ENCODE measurements at places on chromosomes 1 and 21.

DNA sequence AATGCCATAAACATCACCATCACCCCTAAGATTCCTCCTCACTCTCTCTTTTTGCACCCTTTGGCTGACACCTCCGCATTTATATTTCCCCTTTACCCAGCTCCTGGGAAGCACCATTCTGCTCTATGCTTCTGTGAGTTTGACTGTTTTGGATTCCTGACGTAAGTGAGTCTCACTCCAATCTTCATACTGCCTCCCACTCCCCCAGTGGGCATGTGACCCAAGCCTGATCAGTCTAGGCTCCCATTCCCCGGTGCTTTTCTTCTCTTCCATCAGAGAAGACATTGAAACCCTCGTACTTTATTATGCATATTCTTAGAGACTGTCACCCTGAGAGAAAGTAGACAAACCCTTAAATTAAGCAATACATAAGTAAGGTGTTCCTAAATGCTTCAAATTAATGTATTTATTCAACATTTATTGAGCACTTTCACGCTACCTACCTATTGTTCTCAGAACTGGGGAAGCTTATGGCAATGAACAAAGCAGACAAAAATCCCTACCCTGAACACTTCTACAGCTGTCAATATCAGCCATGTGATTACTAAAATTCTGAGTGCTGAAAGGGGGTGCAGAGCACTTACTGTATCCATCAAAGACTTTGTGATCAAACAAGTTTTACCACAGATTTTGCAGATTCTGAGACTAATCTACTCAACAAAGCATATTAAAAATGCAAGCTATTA, 43.4 kb upstream of the DIPK1A start:
- DNase-seq = no peak

- DNase-seq = no peak
Observed at GRCh38 chr1:234321231-234321630, 52.0 kb upstream of the COA6 start.

DNA sequence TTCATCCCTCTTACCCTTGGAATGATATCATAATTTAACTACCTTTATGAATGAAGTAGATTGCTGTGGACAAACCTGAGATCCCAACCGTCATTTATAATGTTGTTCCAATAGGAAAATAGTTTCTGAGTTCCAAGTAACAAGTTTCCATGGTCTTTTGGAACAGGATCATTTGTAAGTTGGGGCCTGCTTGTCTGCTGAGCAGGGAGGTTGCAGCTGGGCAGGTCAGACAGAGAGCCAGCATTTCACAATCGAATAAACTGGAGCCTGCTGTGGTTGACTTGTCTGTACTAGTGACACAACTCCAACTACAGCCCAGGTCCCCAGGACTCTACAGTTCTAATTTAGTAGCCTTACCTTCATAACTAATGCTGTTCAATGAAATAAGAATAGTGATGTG, 18.6 kb upstream of the RALGPS2 start:
- no peak for DNase-seq

DNA sequence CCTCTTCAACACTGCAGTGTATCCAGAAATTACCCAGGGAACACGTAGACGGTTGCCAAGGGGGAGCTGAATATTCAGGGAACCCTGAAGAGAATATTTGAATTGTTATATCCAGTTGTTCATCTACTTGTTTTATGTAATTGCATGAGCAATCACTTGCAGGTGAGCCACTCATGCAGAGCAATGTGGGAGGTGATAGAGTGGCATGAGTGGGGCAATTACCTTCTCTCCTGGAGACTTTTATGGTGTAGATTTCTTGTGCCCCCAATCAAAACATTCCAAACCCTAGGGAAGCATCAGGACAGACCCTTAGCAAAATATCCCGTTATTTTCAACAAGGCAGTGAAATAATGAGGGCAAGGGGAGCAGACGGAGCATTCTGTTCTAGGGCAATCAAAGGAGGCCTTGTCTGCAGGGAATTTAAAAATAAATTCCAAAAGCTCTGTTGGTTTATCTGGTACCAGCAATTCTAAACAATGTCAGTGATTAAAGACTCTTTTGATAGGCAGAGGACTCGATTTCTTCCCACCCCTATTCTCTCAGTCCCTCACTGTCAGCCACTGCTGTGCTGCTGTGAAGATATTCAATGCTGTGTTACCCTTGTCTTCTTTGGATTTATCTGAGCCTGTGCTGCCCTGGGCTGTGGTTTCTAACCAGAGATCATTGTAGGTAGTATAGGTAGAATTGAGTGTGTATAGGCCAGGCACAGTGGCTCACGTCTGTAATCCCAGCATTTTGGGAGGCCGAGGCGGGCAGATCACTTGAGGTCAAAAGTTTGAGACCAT, 180.2 kb upstream of the MAP1LC3C start:
- DNase-seq = no peak

DNA sequence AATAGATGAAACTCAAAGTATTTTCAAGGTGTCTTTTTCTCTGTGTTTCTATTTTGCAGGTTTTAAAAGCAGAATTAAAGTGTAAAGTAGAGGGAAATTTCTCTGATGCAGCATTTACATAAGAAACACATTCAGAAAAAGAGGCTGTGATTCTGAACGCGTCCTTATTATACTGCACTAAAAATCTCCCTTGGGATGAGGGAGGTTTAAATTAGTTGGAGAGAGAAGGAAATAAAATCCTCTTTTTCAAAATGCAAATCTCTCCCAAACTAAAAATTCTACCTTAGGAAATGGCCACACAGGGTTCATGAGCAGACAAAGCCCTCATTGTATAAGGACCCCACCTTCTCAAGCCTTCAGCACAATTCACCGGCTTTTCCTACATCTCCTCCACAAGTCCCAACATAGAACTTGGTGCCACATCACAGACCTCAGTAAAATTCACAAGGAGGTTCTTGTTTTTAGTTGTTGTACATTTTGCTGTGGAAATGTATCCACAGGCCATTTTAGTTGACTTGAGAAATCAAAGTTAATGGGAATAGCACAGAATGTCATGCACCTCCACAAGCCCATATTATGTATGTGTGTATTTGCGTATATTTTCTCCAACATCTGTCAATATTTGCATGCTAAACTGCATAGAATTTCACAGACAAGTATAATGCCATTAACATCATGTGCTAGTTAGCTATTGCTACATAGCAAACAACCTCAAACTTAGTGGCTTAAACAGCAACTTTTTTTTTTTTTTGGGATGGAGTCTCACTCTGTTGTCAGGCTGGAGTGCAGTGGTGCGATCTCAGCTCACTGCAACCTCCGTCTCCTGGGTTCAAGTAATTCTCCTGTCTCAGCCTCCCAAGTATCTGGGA, 59.8 kb downstream of the MAB21L3 start:
- DNase-seq = no peak

GRCh38 chr1:160291248-160292220, 6.6 kb upstream of the PEX19 start:
- peak; percentile 48 for DNase-seq

- no peak for DNase-seq
Observed at GRCh38 chr1:184255560-184255959, 131.3 kb upstream of the C1orf21 start.

DNA sequence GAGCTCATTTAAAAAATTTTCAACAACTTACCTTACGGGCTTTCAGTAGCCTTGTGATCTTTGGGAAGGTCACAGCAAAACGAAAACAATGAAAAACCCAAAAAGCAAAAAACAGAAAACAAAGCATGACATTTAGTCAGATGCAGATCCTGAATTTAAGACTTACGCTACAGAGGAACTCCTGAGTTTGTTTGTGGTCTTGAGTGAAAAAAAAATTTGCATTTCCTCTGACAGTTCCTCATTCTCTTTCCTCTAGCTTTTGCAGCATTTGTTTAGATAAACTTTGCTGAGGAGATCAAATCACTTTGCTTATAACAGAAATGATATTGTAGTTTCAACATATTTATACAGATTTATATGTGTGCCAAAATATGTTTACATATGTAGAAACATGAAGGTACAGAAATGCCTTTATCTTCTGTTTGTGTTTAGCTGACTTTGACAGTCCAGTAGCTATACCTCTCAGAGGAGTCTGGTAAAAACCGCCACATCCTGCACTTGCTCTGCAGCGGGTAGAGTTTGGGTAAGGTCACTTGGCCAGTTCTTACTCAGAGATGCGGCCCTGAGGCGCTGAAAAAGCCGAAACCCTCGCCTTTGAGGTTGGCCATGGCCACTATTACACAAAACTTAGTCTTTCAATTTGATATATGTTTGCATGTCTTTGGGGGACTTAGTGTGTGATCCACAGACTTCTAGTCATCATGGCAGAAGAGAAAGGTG, 142.5 kb downstream of the TNR start:
- no peak for DNase-seq

GRCh38 chr1:210081494-210081893, 143.5 kb downstream of the SYT14 start:
- DNase-seq = no peak

GRCh38 chr1:155133799-155134281, 1.8 kb upstream of the SLC50A1 start:
- DNase-seq = no peak
